Panc1 (cell line): ENCODE measurements at places on chromosomes 16 and 17.

DNA sequence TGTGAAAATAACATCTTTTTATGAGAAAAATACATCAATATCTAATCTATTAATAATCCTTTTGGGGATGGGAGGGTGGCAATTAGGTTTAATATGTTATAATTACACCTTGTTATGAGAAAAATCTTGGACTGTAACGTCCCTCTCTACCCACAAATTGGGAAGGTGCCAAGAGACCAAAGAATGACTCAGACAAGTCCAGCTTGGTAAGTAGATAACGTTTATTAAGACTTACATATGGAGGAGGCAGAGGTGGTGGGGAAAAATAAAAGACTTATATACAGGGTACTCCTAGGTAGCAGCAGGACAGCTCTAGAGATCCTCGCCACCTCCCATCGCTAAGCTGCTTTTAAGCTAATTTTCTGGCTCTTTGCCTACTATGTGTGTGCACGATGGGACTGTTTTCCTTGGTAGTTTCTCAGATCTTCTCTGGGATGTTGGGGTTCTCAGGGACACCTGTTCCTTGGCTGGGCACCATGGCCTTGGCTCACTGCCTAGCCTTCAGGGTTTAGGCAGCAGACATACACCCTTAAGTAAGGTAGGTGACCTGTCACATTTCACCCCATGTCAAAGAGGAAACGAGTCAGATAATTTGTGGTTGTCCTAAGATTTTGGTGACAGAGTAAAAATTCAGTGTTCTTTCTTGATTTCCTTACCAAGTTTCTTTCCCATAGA is 31.5 kb downstream of the RBL2 start:
- DNase-seq, result no peak

GRCh38 chr17:31156326-31156725 is 61.5 kb downstream of the NF1 start:
- DNase-seq, result no peak

- no peak for DNase-seq
Measured at GRCh38 chr16:11576427-11577289, 10.1 kb downstream of the LITAF start.

DNA sequence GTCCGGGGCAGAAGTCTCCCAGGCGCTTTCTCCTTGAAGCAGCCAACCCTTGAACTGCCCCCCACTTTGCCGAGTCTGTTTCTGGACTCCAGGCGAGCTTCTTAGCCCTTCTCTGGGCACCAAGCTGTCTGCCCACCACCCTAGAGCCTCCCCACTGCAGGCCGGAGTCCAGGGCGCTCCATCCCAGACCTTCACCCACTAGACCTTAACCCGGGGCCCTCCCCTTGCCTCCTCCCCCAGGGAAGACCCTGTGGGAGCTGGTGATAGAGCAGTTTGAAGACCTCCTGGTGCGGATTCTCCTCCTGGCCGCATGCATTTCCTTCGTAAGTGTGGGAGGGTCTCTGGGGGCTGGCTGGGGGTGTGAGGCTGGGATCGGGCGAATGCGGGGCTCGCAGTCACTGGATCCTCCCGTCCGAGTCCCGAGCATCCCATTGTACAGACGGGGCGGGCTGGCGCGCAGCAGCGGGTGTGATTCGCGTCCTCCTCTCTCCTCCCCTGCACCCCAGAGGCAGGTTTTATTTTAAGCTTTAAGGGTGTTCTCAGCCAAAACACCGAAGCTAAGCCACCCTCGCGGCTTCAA is 1.1 kb downstream of the ATP2A1 start:
- no peak for DNase-seq

DNA sequence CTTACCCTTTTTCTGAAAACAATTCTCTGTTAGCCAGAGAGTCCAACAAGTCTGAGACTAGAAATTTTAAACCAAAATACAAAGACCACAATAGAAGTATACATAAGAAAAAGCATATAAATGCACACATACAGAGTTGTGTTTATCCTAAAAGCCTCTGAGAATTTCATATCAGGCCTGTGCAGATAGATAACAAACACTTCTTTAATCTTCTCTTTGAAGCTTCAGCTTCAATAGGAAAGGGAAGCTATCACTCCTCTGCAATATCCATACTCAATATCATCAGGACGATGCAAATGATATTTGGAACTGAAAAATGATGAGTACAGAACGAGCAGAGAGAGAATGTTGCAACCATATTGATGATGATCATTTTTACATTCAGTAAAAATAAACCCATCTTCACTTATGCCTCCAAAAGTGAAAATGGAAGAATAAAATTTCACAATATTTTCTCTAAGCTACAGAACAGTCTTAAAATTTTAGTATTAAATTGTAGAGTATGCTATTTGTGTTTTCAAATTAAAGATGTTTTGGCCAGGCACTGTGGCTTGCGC is 61.6 kb downstream of the SKAP1 start:
- DNase-seq, result no peak

DNA sequence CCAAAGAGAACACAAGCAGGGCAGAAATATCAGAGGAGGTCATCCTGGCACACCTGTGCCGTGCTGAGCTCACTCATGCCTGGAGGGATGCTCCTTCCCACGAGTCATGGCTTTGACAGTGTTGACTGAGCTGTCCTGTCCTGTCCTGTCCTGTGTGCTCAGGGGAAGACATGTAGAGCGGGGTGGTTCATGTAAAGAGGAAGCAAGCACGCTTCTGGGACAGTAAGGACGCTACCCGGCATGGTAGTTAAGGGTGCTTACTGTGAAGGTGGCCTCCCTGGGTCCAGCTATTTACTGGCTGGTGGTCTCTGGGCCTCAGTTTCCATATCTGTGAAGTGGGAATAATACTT is 398 bp downstream of the LGALS9 start:
- DNase-seq, result no peak

DNA sequence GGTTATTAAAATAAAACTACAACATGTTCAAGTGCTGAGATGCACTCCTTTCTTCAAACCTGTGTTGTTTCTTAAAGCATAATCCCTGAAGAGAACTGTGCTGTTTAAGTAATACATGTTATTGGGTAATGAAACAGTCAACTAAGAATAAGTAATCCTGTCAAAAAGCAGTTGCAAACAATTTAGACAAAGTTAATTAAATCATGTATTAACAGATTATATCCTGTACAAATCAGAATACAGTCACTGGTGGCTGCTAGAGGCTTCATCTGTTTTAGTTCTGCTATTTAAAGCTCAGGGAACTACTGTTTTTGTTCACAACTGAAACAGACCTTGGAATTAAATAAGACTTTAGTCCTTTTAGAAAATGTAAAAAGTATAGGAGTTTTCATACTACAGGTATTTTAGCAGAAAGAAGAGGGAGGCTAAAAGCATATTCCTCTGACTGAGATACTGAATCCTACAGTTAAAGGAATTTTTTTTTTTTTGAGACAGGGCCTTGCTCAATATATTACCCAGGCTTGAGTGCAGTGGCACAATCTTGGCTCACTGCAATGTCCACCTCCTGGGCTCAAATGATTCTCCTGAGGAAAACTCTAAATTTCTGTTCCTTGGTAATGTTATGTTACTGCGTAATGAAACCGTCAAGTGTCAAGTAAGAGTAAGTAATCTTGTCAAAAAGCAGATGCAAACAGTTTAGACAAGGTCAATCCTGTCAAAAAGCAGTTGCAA is 27.3 kb upstream of the ITGA2B start:
- no peak for DNase-seq

DNA sequence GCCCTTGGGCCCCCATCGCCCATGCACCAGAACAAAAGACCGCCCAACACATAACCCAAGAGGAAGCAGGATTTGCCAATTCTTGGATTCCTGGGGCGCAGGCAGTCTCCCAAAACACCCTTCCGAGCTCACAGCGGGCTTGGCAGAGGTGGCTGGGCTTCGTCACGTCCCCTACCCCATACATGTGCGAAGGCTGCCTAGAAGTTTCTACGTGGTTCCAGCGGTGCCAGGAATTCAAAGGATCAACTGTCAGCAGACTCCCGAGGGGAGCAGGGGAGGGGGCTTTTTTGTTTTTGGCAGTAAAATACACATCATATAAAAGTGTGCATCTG is 80.8 kb upstream of the PLCG2 start:
- no peak for DNase-seq

DNA sequence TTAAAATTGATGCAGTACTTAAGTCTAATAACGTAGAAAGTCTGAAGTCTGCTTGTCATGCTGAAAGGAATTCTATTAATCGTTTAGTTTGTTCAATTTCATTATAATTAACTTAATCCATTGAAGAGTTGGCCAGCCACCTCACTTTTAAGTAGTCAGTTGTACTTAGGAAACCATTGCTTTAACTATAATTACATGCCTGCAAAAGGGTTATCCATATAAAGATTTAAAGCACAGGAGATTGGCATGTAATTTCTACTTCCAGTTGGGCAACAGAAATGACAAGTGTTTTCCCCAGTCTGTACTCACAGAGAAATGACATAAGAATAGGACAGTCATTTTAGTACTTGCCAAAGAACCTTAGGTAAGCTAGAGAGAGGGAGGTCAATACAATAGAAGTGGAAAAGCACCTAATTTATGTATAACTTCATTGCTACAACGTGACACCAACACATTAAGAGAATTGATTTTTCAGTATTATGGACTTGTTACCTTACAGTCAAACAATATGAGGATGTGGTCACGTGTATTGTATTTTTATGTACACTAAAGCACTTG is 3.7 kb upstream of the USP32 start:
- no peak for DNase-seq

DNA sequence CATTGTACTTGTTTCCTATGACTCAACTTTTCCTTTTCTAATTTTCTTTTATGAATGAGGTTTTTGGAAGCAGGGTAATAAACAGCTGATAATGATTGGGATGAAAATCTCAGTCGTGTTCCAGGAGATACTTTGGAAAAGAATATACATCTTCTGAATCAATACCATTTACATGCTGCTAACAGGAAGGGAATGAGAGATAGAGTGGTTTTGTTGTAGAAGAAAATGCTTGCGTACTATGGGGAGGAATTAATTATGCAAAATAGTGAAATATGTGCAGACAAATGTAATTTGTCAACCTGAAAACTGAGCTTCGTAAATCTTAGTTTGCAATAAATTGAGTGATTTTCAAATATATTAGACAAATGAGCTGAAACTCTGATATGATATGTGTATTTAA is 24.0 kb upstream of the SHISA6 start:
- DNase-seq, result no peak

- DNase-seq, result no peak
Measured at GRCh38 chr17:57481910-57482391, 225.6 kb downstream of the MSI2 start.

GRCh38 chr17:67689534-67690177 is 28.1 kb upstream of the NOL11 start:
- peak; percentile 22 for DNase-seq

DNA sequence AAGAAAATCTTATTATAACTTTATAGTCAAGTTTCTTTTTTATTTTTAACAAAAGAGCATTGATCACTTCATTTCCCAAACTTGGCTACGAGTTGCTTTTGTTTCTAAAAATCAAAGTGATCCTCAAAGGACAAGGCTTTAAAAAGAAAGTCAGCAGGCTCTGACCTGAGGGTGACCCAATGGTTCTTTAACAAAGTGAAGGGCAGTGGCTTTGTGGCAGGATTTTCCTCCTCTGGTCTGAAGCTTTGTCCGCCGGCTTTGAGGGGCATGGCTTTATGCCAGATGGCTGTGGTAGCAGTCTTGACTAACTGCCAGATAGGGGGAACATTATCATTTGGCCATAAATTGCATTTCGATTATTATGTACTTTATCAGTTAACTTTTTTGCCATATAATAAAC is 28.5 kb downstream of the IQCK start:
- DNase-seq, result no peak

- no peak for DNase-seq
Measured at GRCh38 chr16:85591381-85591780, 21.7 kb upstream of the GSE1 start.

GRCh38 chr17:55605705-55606487 is 94.6 kb upstream of the SMIM36 start:
- no peak for DNase-seq

DNA sequence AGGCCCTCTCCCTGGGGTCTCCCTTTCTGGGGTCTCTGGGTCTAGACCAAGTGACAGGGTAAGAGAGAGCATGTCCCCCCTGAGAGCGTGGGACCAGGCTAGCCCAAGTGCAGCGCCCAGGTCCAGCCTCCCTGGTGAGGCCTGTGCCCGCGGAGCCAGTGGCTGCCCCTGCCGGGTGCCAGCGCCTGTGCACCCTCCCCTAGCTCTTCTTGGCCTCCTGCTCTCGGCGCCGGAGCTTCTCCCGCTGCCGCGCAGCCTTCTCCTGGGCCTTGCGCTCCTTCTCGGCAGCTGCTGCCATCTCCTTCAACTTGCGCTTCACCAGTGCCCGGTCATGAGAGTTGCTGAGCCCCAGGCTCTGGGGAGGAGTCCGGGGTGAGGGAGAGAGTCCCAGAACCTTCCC is 17.3 kb downstream of the SAMD14 start:
- DNase-seq, result no peak

GRCh38 chr16:67649494-67649931 is 4.6 kb downstream of the CARMIL2 start:
- DNase-seq, result no peak

GRCh38 chr17:11308531-11308930 is 67.5 kb downstream of the SHISA6 start:
- DNase-seq, result no peak

- DNase-seq, result no peak
Measured at GRCh38 chr17:42018339-42018738, 1.1 kb upstream of the DNAJC7 start.

DNA sequence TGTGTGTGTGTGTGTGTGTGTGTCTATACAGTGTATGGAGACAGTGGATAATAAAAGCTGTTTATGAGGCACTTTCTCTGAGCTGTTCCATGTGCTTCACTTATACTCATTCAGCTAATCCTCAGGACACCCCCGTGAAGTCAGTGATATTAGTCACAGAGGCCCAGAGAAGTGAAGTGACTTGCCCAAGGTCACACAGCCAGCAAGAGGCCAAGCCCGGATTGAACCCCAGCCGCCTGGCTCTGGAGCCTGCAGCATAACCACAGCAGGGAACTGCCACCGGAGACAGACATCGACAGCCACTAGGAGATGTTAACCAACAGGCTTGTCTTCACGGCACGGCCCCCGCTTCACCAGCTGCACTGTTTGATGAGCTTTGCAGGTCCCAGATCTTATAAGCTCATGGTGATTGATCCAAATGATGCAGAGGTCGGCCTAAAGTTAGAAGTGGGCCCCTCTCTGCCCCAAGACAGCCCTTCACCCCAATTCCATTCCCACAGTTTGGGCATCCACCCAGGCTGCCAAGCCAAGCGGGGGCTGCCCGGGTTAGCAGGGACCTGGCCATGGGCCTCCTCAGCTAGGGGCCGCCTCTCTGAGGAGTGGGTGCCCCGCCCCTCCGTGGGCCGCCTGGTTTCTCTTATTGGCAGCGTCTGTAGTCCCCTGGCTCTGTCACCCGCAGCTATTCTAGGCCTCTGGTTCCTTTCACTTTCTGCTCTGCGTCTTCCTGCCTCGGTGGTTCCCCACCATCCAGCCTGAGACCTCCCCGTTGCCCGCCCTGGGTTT is 30.9 kb downstream of the SOCS1 start:
- no peak for DNase-seq

GRCh38 chr16:18932243-18932987 is 6.2 kb upstream of the SMG1 start:
- DNase-seq, result no peak

GRCh38 chr17:81386646-81387099 is 8.6 kb upstream of the BAHCC1 start:
- no peak for DNase-seq
